Stimulated activated CD4-positive, alpha-beta T cell treated with anti-CD3 and anti-CD28 coated beads, Interleukin-15, amount 100 ng/mL, for 1 hour (primary cell): ENCODE measurements at places on chromosomes 3 and 15.

DNA sequence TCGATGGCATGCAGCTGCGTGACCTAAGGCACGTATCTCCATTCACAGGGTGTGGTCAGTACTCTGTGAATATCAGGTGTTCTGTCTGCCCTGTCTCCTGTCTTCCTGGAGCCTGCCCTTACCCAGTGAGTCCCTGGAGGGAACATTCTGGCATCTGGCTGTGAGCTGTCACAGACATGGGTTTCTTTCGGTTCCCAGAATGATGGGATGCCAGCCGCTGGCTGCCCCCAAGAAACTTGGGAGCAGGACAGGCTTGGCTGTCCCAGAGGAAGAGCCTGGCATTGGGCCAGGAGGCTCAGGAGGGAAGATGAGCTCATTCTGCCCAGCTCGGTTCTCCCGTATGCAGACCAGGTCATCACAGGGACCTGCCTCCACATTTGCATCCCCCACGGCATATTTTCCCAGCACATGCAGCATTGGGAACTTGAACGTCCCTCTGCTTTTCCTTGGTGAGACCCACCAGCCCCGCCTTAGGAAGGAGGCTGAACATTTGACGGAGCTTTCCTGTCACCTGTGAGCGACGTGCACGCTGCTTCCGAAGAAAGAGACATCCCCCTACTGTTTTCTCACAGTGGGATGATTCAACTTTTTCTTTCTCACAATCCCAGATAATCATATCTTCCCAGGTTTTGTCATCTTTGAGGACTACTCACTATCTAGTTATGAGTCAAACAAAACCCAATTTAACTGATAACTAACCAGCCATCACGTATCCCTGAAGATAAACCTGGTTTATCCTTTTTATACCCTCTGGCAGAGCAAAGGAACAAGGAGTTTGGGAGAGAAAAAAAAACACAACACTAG lies 22.0 kb upstream of the PGPEP1L start:
- DNase-seq = no peak

DNA sequence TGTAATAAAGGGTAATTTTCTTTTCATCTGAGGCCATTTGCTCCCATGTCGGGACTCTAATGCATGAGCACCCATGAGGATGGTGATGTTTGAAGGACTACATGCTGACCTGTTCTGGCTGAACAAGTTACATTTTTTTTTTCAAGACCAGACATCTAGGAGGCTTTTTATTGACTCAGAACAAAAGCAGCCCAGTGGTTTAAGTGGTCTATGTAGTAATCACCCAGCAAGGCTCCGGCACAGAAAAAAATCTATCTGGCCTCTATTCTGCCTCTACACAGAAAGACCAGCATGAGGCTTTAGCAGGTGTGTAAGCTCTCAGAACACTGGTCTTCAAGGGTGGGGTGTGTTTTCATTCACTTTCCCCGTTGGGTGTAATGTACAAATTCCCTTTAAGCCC lies 95.1 kb upstream of the ZBED2 start:
- no peak for DNase-seq

DNA sequence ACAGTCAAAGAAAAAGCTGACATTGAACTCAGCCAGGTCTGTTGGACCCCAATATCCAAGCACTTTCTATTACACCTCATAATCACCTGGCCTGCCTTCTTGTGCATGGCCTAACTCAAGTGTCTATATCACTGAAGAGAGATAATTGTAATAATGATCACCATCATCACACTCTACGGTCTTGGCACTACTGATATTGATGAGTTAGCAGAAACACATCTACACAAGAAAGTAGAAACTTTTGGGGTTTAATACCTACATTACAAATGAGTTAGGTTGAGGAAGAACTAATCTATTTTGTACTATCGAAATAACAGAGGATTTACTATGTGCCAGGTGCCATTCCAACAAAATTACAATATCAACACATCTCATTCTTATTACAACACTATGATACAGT lies 30.7 kb downstream of the TUSC7 start:
- no peak for DNase-seq

DNA sequence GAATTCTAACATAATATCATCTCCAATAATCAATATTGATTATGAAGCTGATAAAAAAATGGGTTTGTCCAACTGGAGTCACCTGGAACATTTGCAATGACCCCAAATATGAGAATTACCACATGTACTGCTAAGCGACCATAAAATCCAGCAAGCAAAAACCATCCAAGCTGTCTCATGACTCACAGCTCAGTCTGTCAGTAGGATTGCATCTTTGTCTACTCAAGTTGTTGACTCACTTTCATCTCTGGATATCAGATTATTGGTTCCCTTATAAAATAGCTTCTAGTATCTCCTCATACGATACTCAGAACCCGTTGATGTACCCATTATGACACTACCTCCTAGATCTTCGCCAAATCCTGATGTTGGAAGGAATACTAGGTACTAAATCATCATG lies 209.8 kb upstream of the ATP11B start:
- no peak for DNase-seq

DNA sequence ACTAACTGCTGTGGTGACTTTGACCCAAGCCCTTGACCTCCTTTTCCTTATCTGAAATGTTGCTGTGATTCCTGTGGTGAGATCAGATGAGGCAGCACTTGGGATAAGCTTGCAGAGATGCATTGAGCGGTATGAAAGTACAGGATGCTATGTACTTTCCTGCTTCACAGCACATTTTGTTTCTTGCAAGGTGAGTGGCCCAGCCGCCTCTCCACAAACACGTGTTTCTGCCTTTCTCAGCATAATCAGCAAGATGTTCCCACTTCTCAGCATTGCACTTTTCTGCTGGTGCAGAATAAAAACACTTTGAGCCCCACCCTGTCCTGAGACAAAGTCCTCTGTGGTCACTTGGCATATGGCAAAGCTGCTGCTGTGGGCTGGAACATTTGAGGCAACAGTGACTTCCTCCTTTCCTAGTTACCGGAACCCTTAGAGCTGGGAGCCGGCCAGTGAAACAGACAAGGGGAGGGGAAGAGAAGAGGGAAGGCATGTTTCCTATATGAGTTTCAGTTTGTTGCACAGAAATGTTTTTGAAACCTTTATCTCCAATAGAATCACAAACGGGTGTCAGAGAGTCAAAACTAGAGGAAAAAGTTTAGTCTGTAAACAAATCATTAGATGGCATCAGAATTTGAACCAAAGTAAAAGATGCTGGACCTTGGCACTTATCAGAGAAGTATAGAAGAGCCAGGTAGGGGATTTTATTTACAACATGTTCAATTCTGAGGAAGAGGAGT lies 5.0 kb downstream of the NUDT16 start:
- no peak for DNase-seq

GRCh38 chr3:67377299-67377698 lies 277.1 kb downstream of the SUCLG2 start:
- DNase-seq = no peak

DNA sequence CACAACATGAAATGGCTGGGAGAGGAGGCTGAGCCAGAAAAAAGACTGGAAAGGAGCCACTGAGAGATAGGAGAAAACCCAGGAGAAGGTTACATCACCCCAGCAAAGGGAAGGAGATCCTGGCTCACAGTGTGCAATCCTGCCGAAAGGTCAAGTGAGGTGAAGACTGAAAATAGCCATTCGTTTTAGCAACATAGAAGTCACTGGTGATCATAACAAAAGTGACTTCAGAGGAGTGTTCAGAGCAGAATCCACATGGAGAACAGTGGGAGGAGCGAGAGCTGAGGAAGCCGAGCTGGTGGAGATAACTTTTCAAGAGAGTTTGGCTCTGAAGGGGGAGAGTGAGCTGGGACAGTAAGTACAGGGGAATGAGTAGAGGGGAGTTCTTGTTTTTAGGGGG lies 5.4 kb upstream of the HEG1 start:
- no peak for DNase-seq

DNA sequence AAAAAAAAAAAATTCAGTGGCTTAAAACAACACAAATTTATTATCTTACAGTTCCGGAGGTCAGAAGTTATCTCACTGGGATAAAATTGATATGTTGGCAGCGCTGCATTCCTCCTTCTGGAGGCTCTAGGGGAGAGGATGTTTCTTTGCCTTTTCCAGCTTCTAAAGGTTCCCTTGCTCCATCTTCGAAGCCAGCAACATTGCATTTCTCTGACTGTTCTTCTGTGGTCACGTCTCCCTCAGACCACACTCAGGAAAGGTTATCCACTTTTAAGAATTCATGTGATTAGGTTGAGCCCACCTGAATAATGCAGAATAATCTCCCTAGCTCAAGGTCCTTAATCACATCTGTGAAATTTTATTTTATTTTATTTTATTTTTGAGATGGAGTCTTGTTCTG lies 23.4 kb upstream of the ACAP2 start:
- no peak for DNase-seq

DNA sequence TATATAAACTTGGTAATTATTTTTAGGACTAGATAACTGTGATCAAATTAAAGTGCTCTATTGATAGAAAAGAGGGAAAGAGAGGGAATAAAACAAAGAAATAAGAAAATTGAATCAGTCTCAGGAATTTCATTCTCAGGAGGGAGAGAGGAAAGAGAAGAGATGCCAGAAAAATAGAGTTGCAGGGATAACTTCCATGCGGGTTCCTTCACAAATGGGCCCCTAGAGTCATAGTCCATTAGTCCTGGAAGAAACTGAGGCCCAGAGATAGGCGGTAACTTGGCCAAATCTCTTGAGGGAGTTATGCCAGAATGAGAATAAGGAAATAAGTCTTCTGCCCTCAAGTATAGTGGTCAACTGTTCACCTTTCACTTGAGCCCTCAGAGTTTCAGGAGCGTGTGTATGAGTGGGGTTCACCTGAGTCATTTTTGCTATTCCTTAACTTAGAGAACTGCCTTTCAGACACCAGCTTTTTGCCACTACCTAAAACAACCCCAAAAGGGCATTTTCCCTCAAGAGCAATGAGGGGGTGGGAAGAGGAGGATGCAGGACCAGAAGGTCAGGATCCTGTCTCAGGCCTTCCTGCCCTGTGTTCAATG lies 192.6 kb downstream of the MEX3B start:
- no peak for DNase-seq

DNA sequence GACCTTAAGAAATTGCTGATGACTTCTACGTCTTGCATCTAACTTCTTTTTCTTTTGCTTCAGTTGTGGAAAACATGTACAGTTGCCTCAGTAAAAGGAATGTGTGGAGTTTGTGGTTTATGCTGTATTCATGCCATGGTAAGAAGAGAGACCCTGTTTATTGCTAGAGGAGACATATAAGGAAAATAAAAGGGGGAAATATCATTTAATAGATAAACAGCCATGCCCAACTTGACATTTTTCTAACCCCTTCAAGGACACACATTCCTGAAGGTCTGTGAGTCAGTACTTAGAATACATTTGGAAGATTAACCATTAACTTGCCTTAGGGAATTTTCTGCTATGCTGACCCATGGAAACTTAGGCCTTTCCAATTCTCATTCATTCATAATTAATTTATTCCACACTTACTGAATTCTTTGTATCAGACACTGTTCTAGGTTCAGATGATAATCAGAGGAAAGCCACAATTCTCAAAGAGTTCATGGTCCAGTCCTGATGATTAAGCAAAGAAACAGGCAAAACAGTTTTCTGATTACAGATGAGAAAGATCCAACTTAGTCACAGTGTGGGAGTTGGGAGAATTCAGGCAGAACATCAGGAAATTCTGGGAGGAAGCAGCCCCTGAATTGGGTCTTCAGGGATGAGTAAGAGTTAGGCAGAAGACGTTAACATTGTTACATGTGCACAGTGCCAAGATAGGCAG lies 329.8 kb upstream of the RASGRP1 start:
- no peak for DNase-seq

DNA sequence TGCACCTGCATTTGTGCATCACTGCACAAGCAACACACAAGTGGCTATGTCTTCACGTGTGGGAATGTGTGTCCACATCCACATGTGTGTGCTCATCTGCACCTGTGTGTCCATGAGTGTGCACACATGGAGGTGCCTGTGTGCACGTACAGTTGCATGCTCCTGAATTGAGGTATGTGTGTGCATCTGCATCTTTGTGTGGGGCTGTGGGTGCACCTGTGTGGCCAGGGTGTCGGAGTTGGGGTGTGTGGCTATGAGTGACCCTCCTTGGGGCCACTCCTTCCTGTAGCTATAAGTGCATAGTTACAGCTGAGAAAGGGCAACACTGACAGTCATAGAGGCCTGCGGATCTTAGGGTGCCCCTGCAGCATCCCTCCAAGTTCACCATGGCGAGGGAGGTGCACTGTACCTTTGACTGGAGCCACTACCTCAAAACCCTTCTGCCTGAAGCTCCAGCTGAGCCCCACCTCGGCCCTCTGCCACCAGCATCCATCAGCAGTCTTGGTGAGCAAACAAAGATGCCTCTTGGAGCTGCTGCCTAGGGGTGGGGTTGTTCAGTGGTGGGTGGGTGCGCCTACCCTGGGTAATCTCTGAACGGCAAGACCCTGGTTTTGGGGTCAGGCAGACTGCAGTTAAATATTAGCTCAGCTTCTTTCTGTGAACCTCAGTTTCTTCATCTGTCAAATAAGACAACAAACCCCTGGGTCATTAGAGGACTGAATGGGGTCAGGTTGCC lies 5.2 kb upstream of the HHATL start:
- DNase-seq = no peak

DNA sequence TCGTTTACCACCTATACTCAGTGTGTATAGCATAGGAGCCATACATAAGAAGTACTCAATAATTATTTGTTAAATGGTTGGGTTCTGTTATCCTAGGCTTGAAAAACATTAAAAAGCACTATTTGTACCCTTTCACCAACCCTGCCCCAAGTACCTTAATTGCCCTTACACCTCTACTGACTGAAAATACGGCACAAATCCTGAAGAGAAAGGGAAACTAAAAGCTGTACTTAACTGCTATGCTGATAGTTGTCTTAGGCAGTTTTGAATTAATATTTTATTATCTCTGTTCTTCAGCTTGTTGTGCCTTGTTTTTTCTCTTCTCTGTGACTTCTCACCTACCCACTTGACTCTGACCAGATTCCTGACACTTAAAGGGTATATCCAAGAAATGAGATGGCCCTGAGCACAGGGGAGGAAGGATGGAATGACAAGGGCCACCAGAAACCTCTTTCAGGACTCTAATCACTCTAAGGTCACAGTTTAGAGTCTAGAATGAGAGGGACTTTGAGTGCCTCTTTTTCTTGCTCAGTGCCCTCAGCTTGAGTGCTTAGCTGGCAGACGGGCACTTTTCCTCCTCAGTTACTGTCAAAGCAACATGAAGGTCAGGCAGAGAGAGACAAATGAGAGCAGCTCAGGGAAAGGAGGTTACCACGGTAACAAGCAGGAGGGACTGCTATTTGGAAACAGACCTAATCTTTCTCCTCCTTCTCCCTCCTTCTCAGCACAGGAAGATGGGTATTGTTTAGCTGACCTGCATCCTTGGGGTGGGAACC lies 136.5 kb downstream of the ZNF609 start:
- DNase-seq = no peak
